Activated CD4-positive, alpha-beta memory T cell treated with anti-CD3 and anti-CD28 coated beads for 36 hours (primary cell): ENCODE measurements at places on chromosomes 6 and 20. TPM values are rescaled to one million over a fixed set of nuclear protein-coding genes. Genes with fewer than 3 reads are reported as not detected.

Gene SMIM8
- 7.6 TPM for total RNA-seq

Gene RAET1G
- not detected for total RNA-seq

Gene SLC32A1
- total RNA-seq = not detected

Gene TMEM244
- not detected for total RNA-seq

Gene LTB
- total RNA-seq = 161 TPM

Gene DSE
- 8.6 TPM for total RNA-seq

Gene LZTS3
- total RNA-seq = 1.5 TPM

Gene PKIG
- total RNA-seq = 4.1 TPM

DNA sequence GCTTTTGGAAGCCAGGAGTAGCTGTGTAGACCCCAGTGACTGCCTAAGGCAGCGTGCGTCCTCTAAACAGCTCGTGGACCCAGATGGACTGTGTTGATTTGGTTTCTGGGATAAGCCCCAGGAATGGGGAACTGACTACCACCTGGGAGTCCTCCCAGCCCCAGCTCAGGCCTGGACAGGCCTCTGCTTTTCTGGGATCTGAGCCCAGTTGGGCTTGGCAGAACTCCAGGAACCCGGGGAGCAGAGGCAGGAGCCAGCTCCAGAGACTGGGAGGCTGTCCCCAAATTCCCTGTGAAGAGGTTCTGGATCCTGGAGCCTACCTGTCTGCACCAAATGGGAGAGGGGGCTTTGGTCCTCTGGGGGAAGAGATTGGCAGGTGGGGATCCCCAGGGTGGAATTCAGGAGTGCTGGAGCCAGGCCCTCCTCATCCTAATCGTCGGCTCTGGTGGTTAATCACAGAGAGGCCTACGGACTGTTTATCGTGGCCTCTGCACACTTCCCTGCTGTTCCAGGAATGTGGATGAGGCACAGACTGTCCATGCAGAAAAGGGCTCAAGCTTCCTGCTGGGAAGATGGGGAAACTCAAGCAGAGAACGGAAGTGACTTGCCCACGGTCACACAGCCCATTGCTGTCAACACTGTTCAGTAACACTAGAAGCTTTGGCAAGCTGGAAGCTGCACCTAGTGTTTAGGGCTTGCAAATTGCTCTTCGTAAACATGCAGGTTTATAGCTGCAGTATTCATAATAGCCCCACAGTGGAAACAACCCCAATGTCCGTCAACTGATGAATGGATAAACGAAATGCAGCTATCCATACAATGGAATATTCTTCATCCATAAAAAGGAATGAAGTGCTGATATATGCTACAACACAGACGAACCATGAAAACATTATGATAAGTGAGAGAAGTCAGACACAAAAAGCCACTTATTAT lies 100.6 kb downstream of the KCNB1 start:
- no peak for DNase-seq

DNA sequence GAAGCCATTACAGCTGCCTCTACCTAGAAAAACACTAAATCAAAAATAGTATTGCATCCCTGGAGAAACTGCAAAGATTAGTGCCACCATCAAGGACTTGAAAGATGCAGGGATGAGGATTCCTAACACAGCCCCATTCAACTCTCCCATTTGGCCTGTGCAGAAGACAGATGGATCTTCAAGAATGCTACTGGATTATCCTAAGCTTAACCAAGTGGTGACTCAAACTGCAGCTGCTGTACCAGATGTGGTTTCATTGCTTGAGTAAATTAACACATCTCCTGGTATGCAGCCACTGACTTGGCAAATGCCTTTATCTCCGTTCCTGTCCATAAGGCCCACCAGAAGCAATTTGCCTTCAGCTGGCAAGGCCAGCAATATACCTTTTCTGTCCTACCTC lies 117.4 kb downstream of the TBC1D32 start:
- no peak for DNase-seq

DNA sequence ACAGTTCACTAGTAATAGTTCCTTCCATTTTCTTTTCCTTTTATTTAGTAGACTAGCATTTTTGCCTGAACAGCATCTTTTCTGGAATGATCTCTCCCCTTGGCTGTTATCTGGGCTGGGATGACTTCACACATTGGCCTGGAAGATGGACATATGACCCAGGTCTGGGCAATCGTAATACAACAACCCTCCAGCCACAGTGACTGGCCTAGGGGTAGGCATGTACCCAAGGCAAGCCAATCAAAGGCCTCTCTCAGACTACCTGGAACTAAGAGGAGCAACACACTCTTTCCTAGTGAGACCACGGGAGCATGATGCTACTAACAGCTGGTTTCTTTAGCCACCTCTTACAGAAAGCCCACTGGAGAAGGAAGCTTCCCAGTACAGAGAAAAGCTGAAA lies 252.2 kb downstream of the GMPR start:
- DNase-seq = no peak

GRCh38 chr6:163319609-163320366 lies 94.7 kb upstream of the QKI start:
- no peak for DNase-seq

DNA sequence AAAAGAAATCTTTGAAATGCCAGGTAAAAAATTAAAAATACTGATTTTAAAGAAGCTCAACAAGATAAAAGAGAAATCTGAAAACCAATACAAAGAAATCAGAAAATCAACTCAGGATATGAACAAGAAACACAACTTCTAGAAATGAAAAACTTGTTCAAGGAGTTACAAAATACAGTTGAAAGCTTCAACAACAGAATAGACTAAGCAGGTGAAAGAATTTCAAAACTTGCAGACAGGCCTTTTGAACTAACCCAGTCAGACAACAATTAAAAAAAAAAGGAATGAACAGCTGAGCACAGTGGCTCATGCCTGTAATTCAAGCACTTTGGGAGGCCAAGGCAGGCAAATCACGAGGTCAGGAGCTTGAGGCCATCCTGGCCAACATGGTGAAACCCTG lies 57.8 kb downstream of the PDSS2 start:
- DNase-seq = no peak

DNA sequence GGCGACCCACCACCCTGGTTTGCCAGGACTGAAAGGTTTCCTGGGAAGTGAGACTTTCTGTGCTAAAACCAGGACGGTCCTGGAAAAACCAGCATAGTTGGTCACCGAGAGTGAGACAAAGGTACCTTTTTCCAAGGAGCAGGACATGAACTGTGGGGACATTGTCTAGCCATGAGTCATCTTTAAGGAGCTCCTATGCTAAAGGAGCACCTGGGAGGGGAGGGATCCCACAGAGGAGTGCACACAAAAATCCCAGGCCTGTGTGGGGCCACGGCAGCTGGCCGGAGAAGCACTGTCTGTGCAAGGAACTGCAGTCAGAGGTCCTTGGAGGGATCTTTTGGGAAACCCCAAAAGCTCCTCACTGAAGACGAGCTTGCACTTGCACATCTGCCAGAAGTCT lies 109.1 kb upstream of the PLEKHG1 start:
- no peak for DNase-seq

DNA sequence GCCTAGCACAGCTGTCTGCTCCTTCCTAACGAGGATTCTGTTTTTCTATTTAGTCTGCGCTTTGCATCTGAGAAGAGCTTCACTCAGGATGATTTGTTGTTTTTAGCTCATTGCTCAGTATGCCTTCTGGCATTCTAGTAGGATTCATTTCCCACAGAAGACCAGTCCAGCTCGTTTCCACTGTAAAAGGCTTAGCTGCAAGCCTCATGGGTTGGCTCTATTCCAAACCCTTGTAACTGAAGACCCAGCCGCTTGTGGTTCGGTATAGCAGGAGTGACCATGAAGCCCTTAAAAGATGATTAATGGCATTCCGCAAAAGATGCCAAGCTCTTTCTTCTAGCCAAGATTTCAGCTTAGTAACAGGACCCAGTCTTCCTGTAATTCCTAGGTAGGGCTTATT lies 7.2 kb downstream of the ADGRF1 start:
- no peak for DNase-seq

GRCh38 chr6:44485601-44486401 lies 98.3 kb downstream of the CDC5L start:
- no peak for DNase-seq

- DNase-seq = peak; percentile 30
Measured at GRCh38 chr6:155432293-155432692, 23.3 kb downstream of the NOX3 start.

DNA sequence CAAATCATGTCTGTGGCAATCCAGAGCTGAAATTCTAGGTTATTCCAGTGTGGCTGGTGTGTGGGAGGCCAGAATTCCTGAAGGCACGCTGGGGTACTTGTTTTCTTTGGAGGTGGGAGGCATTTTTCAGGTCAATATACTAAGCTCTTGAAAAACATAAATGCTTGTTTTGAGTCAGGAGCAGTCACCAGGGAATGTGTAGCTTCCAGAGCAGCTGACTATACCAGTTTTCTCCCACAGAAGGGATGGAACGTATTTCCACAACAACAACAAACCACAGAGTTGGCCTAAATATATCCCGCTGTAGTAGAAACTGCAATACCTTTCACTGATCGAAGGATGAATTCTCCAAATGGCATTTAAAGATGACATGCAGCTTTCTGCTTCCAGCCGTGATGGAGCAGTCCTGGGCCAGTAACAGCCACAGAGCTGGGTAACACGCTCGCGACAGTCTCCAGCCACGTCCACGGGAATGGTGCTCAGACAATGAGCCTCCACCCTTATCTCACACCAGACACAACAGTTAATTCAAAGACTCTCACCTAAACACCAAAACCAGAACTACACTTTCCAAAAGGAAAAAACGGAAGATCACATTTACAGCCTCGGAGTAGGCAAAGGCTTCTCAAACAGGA lies 23.2 kb downstream of the CHRNA4 start:
- no peak for DNase-seq

DNA sequence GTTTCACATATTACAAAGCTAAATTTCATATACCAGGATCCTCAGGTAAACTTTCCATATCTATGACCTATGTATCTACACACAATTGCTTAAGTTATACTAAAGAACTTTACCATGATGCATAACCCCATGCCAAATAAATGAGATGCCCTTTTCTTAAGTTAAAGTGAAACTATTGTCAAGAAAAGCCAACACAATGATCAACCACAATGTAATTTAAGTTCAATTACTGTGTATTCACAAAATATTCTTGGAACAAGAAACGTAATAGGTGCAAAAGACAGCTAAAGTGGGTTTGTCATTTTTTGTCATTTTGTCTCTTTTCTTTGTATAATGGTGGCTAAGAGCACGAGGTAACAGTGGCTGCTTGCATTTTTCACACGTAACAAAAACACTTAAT lies 158.0 kb upstream of the SHLD1 start:
- DNase-seq = no peak

DNA sequence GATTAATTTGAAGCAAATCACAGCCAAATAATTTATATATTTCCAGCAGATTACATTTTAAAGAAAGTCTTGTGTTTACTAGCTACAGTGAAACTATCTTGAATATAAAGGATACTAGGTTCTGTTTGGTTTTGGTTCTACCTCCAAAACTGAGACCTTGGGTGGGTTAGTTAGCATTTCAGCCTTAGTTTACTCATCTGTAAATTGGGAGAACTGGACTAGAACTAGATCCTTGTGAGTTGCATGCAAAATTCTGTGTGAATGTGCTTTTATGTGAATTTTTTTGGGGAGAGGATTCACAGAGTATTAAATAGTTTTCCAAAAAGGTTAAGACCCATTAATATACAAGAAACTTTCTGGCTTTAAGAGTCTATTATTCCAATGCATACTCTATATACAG lies 4.1 kb downstream of the GMNN start:
- DNase-seq = no peak

DNA sequence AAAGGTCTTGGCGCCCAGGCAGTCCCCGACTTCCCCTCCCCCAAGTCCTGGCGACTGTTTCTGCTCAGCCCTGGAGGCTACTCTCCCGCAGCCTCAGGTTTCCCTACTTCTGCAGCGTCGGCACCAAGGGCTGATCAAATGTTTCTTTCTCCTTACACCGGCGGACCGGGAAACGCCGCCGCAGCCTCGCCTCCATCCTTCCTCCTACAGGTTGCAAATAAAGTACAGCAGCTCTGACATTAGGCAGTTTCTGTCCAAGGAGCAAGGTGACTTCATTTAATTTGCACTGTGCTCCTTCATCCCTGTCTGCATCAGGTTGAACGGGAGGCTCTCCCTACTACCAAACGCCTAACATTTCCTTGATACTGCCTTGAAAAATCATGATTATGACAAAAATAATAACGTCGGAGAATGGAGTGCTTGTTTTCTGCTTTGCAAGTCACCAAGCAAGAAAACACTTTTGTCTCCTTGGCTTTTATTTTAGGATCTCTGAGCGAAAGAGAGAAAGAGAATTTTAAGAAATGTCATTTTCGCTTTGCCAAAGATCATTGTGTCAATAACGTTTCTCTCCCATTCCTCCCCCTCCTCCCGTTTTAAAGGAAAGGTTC lies 1.0 kb downstream of the CLIC5 start:
- peak; percentile 56 for DNase-seq

DNA sequence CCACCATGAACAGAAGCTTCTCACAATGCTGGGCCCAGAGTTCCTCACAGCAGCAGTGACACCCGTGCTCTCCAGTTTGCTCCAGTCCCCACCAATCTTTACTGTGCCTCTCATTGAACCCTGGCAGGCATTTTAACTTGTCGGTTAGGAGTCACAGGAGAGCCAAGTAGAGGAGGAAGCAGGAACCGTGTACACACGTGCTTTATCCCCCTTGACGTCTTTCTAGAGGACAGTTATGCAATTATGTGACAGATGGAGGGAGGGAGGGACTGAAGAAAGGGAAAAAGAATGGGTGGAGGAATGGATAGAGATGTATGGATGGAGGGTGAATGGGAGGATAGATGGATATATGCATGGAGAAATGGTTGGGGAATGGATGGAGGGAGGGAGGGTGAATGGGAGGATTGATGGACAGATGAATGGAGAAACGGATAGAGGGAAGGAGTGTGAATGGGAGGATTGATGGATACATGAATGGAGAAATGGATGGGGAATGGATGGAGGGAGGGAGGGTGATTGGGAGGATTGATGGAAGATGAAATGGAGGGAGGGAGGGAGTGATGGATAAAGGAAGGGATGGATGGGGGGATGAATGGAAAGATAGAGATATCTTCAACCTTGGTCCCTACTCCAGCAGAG lies 26.0 kb downstream of the RBM38 start:
- no peak for DNase-seq

DNA sequence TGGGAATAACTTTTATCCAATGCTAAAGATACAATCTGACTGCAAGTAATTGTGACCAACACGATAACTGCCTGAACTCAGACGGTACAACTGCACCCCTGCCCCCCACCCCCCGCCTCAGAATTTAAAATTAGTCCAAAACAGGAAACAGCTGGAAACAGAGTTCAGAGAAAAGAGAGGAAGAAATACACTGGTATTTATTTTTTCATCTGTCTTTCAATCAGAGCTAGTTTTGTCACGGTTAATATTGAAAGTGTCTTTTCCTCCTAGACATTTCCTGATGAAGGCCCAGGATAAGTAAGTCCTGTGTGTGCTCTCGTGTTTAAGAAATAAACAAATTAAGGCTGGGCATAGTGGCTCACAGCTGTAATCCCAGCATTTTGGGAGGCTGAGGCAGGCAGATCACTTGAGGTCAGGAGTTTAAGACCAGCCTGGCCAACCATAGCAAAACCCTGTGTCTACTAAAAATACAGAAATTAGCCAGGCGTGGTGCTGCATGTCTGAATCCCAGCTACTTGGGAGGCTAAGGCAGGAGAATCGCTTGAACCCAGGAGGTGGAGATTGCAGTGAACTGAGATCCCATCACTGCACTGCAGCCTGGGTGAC lies 21.5 kb downstream of the ACSS1 start:
- no peak for DNase-seq
